ENCODE measurements at places on chromosomes 6 and 20.

DNA sequence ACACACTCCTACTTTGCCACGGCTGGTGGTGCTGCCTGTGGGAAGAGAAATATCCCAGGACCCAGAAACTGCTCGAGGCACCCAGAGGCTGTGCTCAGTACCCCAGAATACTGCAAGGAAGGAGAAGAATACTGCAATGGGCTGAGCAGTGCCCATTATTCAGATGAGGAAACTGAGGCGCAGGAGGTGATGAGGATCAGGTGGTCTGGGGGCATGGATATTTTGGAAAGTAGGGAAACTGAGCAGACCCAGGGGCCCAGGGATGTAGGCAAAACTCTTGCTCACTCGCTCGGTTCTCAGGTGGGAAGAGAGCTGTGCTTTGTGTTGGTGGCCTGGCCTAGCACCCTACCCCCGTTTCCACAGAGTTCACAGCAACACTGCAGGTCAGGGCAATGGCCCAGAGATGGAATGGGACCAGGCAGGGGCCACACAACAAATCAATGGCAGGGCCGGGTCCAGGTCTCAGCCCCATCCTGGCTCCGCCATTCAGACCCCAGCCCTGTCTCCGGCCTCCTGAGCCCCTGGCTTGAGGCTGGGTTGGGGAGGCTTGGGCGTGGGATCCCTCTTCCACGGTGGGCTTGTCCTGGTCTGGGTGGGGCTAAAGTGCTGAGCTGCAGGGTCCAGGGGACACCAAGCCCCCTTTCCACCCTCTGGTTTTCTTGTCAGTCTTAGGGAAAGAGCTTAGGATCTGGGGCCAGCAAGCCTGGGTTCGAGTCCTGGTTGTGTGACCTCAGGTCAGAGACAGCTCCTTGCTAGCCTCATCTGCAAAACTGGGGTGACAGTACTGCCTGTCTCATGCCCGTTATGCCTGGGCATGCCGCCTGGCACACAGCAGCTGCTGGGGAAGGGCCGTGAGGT is 33.9 kb downstream of the SUN5 start:
- no peak for DNase-seq

- no peak for DNase-seq
Observed at GRCh38 chr6:170451762-170452651, 101.1 kb downstream of the PSMB1 start.

DNA sequence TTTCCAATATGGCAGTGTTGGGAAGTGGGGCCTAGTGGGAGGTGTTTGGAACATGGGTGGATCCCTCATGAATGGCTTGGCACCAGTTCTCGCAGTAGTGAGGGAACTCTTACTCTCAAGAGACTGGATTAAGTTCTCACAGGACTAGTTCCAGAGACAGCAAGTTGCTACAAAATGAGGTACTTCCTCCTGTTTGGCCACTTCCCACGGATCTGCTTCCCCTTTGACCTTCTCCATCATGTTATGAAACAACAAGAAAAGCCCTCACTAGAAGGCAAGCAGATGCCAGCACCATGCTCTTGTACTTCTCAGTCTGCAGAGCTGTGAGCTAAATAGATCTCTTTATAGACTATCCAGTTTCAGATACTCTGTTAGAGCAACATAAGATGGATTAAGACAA is 3.1 kb downstream of the RSPH3 start:
- DNase-seq = no peak

DNA sequence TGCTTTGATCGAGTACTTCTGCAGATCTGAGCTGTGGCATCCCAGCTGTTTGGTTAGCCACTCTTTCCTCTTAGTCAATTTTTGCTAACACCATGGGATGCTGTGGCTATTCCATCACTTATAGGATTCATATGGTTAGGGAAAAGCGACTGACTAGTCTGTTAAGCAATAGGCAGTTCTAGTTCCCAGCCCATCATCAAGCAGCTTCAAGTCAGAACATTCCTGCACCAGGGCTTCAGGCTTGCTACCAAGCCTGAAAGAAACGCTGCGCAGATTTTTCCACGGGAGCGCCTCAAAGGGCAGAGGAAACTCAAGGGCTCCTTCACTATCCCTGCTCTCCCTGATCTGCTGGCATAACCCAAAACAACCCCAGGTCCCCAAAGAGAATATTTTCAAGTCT is 159.8 kb upstream of the SUPT3H start:
- DNase-seq = no peak

DNA sequence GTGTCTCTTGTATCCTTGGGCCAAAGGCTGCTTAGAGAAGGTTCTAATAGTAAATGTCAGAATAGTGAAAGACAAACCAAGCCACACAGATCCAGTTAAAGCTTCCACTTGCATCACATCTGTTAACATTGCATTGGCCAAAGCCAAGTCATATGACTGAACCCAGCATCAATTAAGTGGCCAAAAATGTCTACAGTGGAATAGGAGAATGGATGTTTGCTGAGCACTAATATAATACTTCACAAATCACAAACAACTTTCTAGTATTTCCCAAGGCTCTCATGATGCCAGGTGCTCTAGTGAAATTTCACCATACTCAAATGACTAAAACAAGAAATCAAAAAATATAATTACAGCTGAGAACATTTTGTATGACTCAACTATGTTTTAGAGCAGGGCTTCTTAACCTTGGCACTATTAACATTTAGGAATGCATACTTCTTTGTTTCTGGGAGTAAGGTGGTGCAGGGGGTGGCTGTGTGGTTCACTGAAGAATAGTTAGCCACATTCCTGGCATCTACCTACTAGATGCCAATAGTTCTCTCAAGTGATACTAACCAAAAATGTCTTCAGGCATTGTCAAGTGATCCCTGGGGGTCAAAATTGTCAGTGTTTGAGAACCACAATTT is 148.0 kb upstream of the SPTLC3 start:
- DNase-seq = no peak

DNA sequence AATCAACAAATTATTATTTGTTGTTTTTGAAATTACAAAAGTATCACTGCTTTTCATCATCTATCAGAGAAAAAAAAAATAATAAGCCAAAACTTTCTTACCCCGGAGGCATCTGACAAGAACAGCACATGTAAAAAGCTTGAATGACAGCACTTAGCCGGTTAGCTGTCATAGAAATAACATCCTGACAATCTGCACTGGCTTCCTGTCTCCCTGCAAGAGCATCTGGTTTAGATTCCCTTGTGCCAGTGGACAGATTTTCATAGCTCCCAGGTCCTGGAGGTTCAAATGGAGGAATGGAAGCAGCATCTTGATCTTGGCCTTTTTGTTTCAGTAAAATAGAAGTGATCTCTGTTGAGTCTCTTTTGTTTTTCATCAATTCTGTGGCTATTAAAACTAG is 74.8 kb downstream of the HACE1 start:
- no peak for DNase-seq

DNA sequence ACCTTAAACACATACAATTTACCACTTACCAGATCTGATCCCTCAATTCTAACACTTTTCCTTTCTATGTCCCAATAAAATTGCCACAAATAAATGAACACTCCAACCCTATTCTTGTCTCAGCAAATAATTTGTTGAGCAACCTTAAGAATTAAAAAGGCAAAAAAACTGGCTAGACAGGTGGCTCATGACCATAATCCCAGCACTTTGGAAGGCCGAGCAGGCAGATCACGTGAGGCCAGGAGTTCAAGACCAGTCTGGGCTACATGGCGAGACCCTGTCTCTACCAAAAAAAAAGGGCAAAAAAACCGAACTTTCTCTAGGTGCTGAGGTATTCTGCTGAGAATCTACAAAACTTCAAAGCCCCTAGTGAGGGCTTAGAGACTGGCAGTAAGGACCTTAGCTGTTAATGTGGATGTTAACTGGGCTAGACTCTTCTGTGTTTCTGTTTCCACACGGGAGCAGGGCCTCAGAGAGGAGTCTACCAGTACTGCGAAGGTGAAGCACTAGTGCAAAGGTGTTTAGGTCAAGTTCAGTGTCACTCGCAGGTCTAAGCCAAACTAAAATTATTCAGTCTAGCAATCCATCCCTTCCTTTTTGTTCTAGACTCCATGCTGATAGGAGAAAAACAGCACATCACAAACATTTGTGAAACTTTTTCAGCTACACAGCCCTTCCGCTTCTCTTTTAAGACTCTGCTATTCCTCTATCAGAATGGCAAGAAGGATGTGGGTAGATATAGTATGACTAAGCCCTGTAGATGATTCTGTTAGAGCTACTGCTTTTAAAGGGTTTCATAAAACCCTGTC is 2.6 kb downstream of the FASTKD5 start:
- DNase-seq = no peak

GRCh38 chr6:151512481-151512880 is 18.7 kb downstream of the CCDC170 start:
- DNase-seq = no peak

DNA sequence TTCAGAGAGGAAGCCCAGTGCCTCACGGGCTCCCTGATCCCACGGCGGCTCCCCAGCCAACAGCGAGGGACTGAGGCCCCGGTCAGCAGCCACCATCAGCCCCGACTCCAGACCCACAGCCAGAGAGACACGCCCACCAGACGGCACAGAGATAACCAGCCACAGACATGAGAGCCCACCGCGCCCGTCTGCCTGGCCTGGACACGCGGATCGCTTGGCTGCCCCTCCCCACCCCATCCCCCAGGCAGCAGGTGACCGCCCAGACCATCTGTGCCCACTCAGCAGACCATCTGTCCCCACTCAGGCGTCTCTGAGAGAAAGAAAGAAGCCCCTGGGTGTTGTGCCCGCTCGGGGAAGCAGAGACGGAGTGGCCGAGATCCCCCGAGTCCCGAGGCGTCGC is 55.5 kb upstream of the CHRNA4 start:
- DNase-seq = no peak

- DNase-seq = no peak
Observed at GRCh38 chr20:50721881-50722281, 9.5 kb upstream of the PARD6B start.

Data from stimulated activated CD8-positive, alpha-beta memory T cell treated with anti-CD3 and anti-CD28 coated beads, Interleukin-2, amount 100 ng/mL, for 1 hour (primary cell).